ENCODE measurements at places on chromosomes 12 and 14. TPM values are rescaled to one million over a fixed set of nuclear protein-coding genes. Genes with fewer than 3 reads are reported as not detected.

Gene E2F7
- total RNA-seq: 34.4 TPM

Gene OR4E2
- not detected for total RNA-seq

Gene ARL1
- 175 TPM for total RNA-seq

Gene POLE2
- 3.8 TPM for total RNA-seq

Gene IL26
- not detected for total RNA-seq

Gene TCL1B
- total RNA-seq: not detected

Gene ADAM21
- 0.37 TPM for total RNA-seq

Gene PLBD1
- not detected for total RNA-seq

Gene NTS
- not detected for total RNA-seq

Gene INHBC
- not detected for total RNA-seq

Gene PTPRB
- total RNA-seq: 0.69 TPM

Gene KICS2
- 9.5 TPM for total RNA-seq

Gene TRIM9
- 0.19 TPM for total RNA-seq

Gene HOXC12
- total RNA-seq: not detected

Gene HCAR2
- not detected for total RNA-seq

Gene ORAI1
- total RNA-seq: 12.1 TPM

Gene CDKN3
- total RNA-seq: 66.4 TPM

Gene KITLG
- total RNA-seq: 4.8 TPM

Gene GALNT9
- total RNA-seq: 3.2 TPM

Gene SERPINA12
- total RNA-seq: not detected

Gene PLEK2
- total RNA-seq: 22.4 TPM

Gene ESYT1
- 123 TPM for total RNA-seq

Gene CCDC88C
- total RNA-seq: 11.4 TPM

Gene ITGB7
- 1.0 TPM for total RNA-seq

Gene RND1
- total RNA-seq: 1.2 TPM

Gene C12orf50
- not detected for total RNA-seq

Gene CD27
- not detected for total RNA-seq

All from MCF 10A (cell line).